EH (cell line): ENCODE measurements at places on chromosomes 7 and 10.

DNA sequence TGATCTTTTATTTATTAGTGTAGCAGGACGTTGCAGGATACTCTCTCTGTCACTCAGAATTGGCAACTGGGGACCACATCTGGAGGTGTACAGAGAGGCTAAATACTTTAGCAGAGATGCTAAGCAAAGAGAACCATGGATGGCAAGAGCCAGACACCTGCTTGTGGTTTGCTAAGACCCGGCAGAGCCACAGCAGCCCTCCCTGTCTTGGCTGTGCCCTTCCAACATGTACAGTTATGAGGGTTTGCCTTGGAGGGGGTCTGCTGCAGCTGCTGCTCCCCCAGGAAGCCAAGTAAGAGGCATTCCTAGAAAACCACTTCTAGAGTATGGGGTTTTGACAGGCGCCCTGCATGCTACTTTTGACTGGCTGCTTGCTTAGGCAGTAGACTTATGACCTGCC, 5.1 kb downstream of the NPVF start:
- DNase-seq = no peak

DNA sequence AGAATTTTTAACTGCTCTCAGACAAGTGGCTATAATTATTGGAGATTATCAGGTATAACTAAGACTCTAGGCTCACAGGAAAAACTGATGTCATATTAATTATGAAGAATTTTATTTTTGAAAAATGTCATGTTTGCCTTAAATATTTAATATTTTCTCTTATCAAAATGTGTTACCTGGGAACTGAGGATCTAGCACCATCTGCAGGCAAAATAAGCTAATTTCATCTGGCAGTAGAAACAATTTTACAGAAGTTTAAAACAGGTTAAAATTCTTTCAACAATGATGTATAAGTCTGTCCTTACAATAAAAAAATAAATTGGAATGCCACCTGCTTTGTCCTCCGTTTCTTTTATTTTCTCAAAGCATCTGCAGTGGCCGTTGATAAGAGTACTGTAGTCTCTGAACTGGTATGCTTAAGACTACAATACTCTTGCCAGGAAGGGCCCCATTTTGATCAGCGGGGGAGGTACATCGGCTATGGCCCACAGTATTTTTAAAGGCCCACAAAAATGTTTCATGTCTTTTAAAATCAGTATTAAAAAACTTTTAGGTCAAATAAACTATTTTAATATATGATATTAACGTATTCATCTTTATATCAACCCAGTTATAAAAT, 81.3 kb downstream of the VWDE start:
- DNase-seq = peak; percentile 18

GRCh38 chr7:139696552-139696951, 81.2 kb downstream of the HIPK2 start:
- DNase-seq = no peak

GRCh38 chr7:125112850-125113249, 183.2 kb upstream of the POT1 start:
- no peak for DNase-seq

- no peak for DNase-seq
Measured at GRCh38 chr7:106313966-106314365, 29.2 kb upstream of the NAMPT start.

- no peak for DNase-seq
Measured at GRCh38 chr10:128016423-128017060, 109.6 kb downstream of the PTPRE start.

DNA sequence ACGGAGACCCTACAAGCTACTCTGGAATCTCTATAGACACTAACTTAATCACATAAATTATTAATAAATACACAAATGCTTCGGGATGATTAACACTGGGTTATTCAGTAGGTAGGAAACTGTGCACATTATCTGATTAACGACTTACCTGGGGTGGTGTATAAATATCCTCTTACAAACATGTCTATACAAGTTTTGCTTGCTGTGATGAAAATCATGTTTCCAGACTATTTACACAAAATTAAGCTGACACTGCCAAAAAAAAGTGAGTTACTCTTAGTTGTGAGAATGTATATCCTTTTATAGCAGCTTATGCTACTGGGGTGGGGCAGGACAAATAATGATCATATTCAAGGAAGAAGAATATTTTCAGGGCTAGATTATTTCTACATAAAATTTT, 314.6 kb downstream of the C7orf25 start:
- DNase-seq = no peak

- no peak for DNase-seq
Measured at GRCh38 chr7:28169230-28169629, 11.4 kb downstream of the JAZF1 start.

DNA sequence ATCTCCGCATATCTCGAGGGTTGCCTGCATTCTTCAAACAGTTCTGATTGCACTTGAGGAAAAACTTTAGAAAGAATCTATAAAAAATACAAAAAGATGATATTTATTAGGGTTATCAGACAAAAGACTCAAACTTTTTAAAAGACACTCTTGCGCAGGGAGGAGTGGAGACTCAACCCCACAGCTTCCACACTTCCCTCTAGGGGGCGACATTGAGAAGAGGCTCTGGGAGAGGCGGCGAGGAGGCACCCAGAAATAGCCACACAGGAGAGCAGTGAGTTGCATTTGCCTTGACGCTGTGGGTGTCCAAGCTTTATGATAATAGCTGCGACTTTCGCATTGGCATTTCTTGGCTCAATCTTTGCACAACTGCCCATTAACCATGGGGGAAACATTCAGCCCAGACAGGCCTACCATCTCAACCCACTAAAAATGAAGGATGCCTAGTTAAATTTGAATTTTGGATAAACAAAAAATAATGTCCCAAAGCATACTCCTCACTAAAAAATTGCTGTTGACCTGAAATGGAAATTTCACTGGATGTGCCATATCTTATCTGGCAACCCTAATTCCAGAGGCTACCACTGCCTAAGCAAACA, 86.2 kb downstream of the EBF3 start:
- no peak for DNase-seq

DNA sequence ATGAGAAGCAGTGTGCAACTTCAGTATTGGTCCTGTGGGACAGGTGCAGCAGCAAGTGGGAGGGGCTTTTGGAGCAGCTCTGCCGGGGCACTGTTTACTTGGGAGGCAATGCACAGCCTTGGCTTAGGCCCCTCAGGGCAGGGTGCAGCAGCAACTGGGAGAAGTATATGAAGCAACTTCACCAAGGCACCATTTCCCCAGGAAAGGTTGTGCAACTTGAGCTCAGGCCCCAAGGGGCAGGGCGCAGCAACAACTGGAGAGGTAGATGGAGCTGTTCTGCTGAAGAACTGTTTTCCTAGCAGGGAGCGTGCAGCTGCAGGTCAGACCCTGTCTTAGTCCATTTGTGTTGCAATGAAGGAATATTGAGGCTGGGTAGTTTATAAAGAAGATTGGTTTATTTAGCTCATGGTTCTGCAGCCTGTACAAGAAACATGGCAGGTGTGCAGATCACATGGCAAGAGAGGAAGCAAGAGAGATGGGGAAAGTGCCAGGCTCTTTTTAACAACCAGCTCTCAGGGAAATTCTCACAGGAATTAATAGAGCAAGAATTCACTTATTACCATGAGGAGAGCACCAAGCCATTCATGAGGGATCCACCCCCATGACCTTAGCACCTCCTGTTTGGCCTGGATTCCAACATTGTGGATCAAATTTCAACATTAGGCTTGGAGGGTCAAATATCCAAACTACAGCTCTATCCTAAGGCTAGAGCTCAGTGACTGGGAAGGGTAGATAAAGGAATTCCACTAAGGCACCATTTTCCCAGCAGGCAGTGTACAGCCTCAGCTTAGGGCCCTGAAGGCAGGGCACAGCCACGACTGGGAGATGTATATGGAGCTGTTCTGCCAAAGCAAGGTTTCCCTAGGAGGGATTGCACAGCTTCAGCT, 10.9 kb downstream of the GPR141 start:
- no peak for DNase-seq

DNA sequence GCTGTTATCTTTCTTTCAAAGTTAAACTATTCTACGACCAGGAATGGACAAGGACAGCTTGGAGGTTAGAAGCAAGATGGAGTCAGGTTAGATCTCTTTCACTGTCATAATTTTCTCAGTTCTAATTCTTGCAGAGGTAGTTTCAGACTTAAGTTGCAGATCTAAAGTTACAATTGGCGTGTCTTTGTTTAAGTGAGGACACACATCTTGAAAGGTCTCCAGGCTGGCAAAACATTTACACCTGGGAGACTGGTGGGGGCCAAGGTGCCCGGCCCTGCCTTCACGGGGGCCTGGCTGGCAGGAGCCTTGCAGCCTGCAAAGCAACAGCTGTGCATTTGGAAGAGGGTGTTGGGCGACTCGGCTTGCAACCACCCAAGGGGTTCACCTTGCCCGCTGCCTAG, 1.7 kb upstream of the DYNC2I1 start:
- no peak for DNase-seq

- DNase-seq = peak; percentile 40
Measured at GRCh38 chr10:26821699-26822570, 38.8 kb downstream of the ABI1 start.

DNA sequence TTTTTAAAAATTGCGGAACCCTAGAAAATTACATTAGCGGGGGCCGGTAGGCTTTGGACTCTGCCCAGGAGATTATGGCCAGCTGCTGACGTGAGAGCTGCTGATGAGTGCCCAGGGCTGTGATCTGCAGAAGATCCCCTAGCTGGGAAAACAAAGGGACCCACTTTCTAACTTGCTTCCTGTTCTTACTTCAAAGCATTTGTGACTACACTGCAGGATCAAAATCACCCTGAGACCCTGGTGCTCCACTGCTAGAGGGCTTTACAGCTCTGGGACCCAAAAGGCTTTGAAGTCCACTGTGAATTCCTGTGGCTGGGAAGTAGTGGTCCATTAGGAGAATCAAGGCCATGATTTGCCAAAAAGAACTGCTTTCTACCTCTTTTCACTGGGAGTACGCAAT, 499.4 kb upstream of the AKR1E2 start:
- no peak for DNase-seq

GRCh38 chr7:41861642-41862041, 158.8 kb upstream of the INHBA start:
- no peak for DNase-seq

DNA sequence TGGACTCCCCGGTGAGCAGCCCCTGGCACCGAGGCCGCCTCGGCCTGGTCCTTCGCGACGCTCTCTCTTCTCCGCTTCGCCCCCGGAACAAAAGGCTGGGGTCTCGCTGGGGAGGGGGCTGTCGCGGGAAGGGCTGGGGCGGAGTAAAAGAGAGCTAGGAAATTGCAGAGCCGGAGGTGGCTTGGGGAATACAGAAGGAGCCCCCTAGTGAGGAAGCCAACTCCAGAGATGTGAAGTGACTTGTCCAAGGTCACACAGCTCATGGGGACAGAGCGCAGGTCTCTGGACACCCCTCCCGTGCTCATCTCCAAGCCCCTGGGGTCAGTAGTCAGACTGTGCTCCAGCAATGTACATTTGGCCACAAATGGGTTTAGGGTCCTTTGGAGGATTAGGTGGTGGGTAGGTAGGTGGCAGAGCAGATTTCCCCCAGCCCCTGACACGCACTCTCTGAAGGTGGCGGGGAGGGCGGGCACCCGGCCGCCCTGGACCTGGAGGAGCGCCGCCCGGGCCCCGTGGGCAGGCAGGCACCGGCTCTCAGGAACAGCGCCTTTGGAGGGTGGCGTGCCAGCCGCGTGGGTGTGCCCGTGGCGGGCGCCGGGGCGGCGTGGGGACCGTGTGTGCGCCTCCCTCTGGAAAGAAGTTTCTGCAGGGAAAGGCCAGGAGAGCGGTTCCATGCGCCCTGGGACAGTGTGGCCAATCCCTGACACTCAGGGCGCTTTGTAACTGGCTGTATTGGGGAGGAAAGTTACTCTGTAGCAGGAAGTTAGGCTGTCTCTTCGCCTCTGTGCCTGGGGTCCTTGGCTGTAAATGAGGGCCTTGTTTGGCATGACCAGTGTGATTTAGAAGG, 910 bp downstream of the WIPF3 start:
- no peak for DNase-seq

- DNase-seq = no peak
Measured at GRCh38 chr7:68107968-68108367, 1111.3 kb downstream of the TYW1 start.

DNA sequence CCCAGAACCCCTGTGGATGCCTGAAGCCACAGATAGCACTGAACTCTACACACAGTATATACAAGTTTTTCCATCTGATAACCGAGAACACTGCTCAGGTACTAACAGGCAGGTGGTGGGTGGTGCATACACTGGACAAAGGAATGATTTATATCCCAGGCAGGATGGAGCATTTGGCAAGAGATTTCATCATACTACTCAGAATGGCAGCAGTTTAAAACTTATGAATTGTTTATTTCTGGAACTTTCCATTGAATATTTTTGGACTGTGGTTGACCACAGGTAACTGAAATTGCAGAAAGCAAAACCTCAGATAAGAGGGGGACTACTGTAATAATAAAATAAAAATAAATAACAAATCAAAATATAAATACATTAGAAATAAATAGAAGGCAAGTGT, 10.9 kb upstream of the KCNMA1 start:
- no peak for DNase-seq

DNA sequence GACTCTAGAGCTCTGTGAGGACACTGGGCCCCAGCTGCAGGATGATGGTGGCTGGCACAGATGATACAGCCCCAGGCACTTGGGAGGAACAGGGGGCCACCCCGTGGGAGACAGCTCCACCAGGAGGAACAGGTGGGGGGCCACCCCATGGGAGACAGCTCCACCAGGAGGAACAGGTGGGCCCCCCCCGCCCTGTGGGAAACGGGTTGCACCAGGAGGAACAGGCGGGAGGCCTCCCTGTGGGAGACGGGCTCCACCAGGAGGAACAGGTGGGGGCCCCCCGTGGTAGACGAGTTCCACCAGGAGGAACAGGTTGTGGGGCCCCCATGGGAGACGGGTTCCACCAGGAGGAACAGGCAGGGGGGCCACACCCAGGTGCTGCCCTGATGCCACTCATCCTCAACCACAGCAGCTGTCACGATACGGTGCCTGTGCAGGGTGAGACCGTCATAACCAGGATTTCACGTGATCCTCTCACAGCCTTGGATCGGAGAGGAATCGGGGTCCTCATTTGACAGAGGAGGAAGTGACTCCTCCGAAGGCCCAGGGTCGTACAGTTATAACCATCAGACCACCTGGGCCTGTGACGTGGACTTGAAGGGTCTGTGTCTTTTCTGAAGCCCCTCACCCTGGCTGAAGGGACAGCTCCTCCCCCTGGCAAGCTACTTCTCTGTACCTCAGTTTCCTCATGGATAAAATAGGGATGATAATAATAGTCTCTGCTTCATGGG, 49.2 kb upstream of the NANOS1 start:
- no peak for DNase-seq

GRCh38 chr7:40331915-40332314, 197.1 kb downstream of the SUGCT start:
- DNase-seq = peak; percentile 91

DNA sequence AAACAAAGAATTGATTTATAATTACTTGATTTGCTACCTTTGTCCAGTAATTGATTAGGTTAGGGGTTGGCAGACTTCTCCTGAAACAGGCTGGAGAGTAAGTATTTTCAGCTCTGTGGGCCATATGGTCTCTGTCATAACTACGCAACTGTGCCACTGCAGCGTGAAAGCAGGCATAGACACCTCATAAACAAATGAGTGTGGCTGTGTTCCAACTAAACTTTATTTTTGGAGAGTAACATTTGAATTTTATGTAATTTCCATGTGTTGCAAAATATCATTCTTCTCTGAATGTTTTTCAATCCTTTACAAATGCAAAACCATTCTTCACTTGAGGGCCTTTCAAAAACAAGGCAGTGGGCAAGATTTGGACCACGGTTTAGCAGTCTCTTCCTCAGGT, 76.9 kb downstream of the GALNT17 start:
- DNase-seq = no peak
